ENCODE measurements at places on chromosomes 1 and 21.

DNA sequence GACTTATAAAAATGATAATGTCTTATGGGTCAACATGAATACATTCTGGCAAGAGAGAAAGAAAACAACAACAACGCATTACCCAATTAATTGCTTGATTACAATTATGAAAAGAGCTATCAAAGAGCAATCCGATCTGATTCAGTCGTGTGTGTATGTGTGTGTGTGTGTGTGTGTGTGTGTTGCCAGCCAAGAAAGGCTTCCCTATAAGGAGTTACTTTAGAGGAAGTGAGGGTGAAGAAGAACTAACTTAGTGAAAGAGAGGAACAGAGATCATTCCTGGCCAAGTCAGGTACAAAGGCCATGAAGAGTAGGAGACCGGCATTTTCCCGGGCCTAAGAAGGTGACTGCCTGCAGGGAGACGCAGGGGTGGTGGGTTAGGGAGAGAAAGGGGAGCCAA lies 9.4 kb downstream of the TMEM35B start:
- DNase-seq, result no peak

GRCh38 chr1:203026031-203026665 lies at the start of gene PPFIA4:
Gene PPFIA4 (plus strand): TSS chr1:203026491. CDS start chr1:203039009, 12,518 bp downstream.
- DNase-seq, result peak; percentile 92

GRCh38 chr1:11525151-11525505 lies 46.2 kb downstream of the DISP3 start:
- DNase-seq, result no peak

DNA sequence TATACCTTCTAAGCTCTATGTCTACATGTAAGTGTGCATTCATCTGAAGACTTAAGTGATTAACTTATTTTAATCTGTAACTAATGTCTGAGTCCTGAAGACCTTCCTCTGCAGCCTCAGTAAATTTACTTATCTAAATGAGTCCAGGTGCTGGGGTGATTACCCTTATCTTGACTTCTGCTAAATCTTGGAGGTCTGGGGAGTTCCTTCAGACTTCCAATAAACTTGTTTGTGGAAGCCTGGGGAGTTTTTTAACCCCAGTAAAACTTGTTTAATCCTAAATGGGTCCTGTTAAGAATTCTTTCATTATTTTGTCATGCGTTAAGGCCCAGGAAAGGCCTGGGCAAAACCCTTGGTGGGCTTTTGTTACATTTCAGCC lies 37.0 kb downstream of the RSPH1 start:
- no peak for DNase-seq

DNA sequence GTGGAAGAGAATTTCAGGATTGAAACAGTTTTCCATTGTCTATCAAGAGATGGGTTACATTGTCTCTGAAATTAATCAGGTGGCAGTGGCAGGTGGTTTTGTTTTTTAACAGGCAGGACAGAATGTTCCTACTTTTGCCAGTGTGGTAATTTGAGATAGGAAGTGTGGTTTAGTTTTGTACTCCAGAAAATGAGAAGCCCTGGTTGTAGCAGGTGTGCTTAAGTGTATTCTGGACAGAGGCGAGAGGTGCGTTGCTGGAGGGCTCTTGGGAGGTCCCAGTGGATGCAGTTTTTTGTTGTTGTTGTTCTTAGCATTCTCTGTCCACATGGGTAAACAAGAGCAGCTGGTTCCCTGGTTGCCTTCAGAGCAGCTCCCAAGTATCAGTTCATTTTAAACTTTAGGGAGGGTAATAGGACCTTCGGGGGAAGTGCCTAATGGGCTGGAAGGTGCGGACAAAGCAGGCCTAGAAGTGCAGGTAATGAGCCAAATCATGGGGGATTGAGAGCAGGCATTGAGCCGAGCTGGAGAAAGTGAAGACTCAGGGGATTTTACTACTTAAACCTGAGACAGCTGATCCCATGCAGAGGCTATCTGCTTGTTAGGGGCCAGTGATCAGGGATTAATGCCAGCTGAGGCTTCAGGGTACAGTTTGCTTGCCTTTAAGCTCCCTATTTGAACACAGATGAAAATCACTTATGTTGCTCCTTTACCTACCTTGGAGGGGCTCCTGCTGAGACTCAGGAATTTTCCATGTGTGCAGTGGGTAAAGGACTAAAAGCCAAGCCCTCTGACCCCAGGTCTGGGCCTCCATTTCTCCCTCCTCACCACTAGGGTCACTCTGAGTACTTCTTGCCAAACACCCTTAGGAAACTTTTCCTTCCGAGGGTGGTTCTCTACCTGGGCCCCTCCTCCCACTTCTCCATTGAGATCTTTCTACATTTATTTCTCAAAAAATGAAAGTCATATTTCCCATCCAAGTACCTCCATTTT lies 6.1 kb downstream of the PFKFB2 start:
- no peak for DNase-seq

DNA sequence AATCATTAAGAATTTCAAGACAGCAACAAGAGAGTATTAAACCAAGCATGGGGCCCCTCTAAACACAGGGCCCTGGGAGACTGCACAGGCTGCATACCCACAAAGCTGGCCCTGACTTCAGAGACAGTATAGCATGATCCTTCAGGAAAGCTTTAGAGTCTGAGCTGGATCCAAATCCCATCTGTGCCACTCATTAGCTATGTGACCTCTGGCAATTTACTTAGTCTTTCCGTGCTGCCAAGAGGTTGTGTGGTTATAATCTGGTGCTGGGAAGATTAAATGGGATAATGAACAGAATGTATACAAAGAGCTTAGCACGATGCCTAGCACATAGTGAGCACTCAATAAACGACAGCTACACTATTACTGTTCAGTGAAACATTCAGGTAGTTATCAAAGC lies 4.0 kb downstream of the PHC2 start:
- DNase-seq, result peak; percentile 78

DNA sequence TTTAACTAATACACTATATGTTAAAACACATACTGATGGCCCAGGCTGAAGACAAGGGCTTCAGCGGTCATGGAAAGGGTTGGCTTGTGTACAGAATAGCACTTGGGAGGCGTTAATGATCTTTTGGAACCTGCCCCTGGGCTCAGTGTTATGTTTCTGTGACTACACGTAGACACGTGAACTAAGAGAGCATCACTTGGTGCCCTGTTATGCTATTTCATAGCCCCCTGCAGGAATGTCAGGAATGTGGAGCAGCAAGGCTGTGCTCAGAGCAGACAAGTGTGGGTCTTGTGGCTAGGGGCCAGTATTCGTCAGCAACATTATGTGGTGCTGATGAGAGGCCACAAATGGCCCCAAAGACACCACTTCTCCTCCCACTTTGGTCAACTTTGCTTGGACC lies 132.4 kb downstream of the MAP3K21 start:
- no peak for DNase-seq

DNA sequence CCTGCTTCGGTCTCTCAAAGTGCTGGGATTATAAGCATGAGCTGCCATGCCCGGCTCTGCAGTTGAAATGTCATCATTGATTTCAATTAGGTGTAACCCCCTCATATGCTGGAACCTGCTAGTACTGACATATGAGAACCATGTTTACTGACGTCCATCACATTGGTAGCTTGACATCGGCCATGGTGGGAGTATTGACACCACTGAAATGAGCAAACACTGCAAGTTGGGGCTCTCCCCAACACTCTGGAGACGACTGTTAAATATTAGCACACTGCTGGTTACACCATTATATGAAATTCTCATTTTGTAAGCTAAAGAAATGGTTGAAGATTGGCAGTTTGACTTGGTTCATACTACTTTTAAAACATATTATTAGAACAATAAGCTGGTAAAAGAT lies 63.7 kb downstream of the CNST start:
- DNase-seq, result no peak

GRCh38 chr1:149940427-149940826 lies 3.7 kb upstream of the MTMR11 start:
- no peak for DNase-seq

GRCh38 chr1:119783354-119784185 lies 14.9 kb upstream of the HMGCS2 start:
- no peak for DNase-seq

GRCh38 chr1:53406551-53407235 lies 52.5 kb upstream of the DMRTB1 start:
- no peak for DNase-seq

All from NCI-H2081 (cell line).